ENCODE measurements at places on chromosomes 12 and 14. TPM values are rescaled to one million over a fixed set of nuclear protein-coding genes. Genes with fewer than 3 reads are reported as not detected.
A peak's percentile ranks its signal among the peaks of the same experiment; 100 is the strongest.

GRCh38 chr12:20368651-20369304 is 441 bp downstream of the PDE3A start:
- peak; percentile 2 for DNase-seq
- peaks cover 70% of the 10 kb centered on the region for H3K27me3 ChIP-seq
- H3K27ac ChIP-seq, result no peak overlapping the region
- H3K36me3 ChIP-seq, result no peaks in the 10 kb centered on the region
- H3K4me3 ChIP-seq, result peak overlapping the region; percentile 67

- no peak overlapping the region for H3K4me3 ChIP-seq
- no peak overlapping the region for H3K27ac ChIP-seq
- H3K27me3 ChIP-seq, result no peaks in the 10 kb centered on the region
- DNase-seq, result no peak
These were observed 155.0 kb downstream of the DAD1 start for GRCh38 chr14:22434030-22434429.

DNA sequence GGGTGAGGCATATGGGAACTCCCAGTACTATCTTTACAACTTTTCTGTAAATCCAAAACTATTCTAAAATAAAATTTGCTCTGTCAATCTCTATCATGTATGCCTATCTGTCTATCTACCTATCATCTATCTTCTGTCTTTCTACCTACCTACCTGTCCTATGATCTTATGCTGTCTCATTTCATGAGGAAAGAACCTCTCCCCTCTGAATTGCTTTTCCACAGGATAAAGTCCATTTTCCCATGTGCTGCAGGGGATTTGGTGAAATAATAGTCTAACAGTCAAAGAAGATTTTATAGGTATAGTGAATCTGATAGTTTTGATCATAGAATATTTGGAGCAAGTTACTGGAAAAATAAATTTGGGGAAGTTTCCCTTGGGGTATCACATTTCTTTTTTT is 86.8 kb upstream of the RIC8B start:
- DNase-seq, result no peak
- H3K36me3 ChIP-seq, result no peaks in the 10 kb centered on the region
- H3K27ac ChIP-seq, result no peak overlapping the region

DNA sequence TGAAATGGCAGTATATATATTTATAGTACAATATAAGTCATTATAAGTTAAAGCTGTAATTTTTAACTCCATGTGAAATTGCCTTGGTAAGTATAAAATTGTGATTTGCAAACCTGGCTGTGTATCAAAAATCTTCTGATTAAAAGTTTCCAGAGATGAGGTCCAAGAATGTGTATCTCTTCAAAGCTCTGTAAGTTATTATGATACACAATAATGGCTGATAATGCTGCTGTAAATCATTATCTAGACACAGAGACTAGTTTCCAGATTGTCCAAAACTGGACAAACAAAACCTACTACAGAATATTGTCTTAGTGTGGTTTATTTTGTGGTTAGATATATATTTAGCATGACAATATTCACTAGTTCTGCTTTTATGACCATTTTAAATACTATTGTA is 514.8 kb downstream of the SLC6A15 start:
- no peaks in the 10 kb centered on the region for H3K4me1 ChIP-seq
- DNase-seq, result no peak
- no peak overlapping the region for H3K27ac ChIP-seq
- no peak overlapping the region for H3K4me3 ChIP-seq
- H3K36me3 ChIP-seq, result no peaks in the 10 kb centered on the region

DNA sequence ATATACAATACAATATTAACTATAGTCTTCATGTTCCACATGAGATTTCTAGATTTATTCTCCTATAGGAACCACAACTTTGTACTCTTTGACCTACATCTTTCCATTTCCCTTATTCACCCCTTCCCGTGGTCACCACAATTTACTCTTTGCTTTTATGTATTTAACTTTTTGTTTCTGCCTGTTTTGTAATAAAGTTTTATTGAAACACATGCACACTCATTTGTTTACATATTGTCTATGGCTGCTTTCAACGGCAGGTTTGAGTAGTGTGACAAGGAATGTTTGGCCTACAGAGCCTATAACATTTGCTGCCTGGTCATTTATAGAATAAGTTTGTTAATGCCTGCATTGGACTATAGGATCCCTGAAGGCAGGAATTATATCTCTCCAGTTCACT is 231.1 kb downstream of the CRADD start:
- no peaks in the 10 kb centered on the region for H3K4me1 ChIP-seq
- no peak overlapping the region for H3K27ac ChIP-seq
- H3K4me3 ChIP-seq, result no peak overlapping the region
- H3K27me3 ChIP-seq, result no peaks in the 10 kb centered on the region

GRCh38 chr14:58138714-58139482 is 13.1 kb downstream of the ARMH4 start:
- no peak overlapping the region for H3K27ac ChIP-seq
- no peaks in the 10 kb centered on the region for H3K36me3 ChIP-seq
- H3K27me3 ChIP-seq, result peaks cover 7% of the 10 kb centered on the region
- H3K4me3 ChIP-seq, result no peak overlapping the region
- no peaks in the 10 kb centered on the region for H3K4me1 ChIP-seq

Gene ABCD2
- total RNA-seq, result 3.1 TPM

All from activated naive CD8-positive, alpha-beta T cell treated with anti-CD3 and anti-CD28 coated beads for 36 hours (primary cell).